ENCODE measurements at places on chromosomes 4 and X.

DNA sequence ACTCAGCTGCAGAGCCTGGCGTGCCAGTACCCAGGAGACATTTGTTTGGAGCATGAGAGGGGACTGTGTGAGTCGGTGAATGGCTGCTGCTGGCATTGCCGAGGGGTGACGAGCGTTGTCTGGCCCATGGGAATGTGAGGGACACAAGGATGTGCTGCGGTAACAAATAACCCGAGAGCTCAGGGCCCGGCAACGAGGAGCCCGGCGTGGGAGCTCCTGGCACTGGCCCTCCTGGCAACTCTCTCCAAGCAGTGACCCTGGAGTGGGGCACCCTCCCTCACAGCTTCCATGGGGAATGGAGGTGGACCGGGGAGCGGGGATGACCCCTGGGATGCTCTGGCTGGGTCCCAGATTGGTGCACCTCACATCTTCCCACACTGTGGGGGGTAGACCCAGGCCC, 44.0 kb upstream of the SORCS2 start:
- DNase-seq: no peak

DNA sequence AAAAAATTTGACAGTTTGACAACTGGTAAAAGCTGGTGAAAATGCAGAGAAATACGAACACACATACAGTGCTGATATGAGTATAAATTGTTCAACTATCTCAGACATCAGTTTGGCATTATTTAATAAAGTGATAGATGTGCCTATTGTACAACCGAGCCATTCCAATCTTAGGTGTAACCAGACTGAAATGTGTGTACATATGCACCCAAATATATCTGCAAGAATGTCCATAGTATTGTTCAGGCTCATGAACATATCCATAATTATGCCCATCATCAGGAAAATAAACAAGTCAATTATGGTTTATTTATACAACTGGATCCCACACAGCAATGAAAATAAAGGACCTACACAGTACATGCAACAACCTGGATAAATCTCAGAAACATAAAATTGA, 188.9 kb upstream of the DDX53 start:
- no peak for DNase-seq

GRCh38 chr4:52249581-52249980, 198.5 kb downstream of the SPATA18 start:
- no peak for DNase-seq

DNA sequence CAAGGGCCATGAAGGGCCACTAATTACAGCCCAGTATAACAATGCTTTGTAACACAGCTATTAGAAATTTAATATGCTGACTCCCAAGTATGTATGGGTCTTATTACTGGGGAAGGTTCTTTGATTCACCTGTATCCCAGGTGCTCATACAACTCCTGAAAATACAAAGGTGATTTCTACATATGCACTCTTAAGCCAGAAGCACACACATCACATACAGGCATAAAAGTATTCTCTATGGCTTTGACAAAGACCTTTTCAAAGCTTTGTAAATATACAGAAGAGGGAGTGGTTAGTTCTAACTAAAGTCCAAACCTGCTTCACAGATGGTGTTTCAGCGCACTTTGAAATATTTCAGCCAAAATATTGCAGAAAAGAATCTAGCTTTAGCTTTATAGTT, 191.5 kb downstream of the SNCA start:
- no peak for DNase-seq

- DNase-seq: no peak
These were observed 465.5 kb upstream of the CTSO start for GRCh38 chr4:156419080-156419685.

- DNase-seq: no peak
These were observed at the start of gene MGST2 for GRCh38 chr4:139665690-139666529. MGST2 (plus strand) TSS chr4:139665819; CDS start chr4:139666020, 201 bp downstream.

DNA sequence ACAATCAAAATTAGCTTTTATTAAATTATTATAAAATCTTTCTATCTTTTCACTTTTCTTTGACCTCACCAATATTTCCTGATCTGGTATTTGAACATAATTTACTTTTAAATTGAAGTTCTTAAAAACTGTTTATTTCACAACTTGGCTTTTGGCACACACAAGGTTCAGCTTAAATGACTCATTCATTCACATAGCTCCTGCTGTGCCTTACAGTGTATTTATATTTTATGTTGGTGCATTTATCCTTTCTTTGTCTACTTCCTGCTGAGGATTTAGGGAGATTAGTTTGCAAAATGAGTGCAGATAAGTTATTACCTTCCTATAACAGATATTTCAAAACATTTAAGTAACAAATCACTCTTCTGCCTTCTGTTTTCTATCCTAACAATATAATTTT, 430.6 kb downstream of the DTHD1 start:
- DNase-seq: no peak

GRCh38 chr4:153616006-153616555, 68.0 kb upstream of the TLR2 start:
- DNase-seq: no peak

- no peak for DNase-seq
These were observed 64.4 kb downstream of the ADGRG2 start for GRCh38 chrX:19057856-19058255.

- DNase-seq: no peak
These were observed 88.2 kb downstream of the SOWAHB start for GRCh38 chr4:76809594-76810305.

DNA sequence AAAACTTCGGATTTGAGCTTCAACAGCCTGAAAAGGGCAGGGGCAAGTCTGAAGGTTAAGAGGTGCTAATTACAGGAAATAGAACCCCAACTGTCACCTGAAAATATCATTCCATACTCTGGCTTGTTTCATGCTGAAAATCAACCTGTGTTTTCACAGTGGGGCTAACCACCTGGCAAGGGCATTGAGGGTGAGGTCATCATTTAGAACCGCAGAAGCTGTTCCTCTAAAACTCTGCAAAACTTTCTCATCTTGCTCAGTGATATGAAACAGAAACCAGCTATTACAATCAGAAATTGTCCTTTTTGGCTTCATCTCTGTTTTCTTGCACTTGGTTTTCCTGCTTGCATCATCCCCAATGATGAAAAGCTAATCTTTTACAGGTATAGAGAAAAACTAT, 247.6 kb downstream of the DCLK2 start:
- DNase-seq: no peak

DNA sequence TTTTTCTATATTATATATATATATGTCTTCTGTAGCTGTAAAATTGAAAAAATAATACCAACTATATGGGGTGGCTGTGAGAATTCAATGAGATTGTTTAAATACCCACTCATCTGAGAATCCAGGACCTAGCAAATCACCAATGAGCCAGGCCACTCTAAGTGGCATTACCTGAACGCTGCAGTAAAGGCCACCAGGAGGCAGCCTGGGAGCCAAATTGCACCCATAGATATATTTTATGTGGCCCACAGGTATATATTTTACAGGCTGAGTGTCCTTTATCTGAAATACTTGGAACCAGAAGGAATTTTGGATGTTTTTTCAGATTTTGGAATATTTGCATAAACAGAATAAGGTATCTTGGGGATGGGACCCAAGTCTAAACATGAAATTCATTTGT, 58.2 kb upstream of the C4orf50 start:
- DNase-seq: no peak

GRCh38 chr4:25451676-25452075, 74.6 kb downstream of the ANAPC4 start:
- no peak for DNase-seq

DNA sequence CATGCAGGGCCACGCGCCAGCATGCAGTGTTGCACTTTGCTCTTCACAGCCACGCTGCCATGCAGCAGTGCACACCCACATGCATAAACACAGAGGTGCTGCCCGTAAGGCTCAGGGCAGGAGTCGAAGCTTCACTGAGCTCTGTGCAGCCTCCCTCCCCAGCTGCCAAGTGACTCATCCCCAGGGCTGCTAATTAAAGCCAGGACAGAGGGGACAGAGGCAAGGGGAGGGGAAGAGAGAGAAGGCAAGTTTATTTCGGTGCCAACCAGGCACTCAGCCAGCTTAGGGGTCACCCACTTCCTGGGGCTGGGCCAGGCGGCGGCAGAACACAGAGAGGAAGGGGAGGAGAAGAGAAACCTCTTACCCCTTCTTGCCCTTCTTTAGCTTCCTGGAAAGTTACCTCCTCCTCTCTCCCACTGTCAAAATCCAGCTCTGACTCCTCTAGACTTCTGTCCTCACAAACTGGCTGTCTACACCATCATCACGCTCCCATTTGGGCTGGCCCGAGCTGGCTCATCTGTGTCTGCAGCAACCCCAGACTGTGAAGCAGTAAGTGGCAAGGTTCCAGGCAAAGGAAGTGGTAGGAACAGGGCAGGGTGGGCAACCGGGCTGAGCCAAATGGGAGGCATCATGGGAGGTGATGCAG, 6.2 kb upstream of the IQSEC2 start:
- DNase-seq: no peak

- no peak for DNase-seq
These were observed 1.2 kb upstream of the FSTL5 start for GRCh38 chr4:162164906-162165510.

DNA sequence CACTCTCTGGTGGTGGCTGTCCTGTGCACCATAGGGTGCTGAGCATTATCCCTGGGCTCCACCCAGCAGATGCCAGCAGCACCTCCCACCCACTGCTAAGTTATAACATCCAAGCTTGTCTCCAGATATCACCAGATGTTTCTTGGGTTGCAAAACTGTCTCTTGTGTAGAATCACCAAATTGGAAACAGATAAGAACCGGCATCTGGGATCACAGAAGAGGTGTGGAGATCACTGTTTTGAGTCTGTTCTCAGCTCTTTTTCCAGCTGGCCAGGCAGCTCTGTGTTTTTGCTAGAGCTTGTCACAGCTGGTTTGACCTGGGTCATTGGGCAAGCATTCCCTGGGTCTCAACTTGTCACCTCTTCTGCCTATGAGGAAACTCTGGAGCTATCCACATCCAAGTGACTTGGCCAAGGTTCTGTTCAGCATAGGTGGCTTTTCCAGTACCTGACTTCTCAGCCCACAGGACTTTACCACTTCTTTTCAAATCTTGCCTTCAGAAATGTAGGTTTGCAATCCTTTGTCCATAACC, 15.3 kb upstream of the PUDP start:
- DNase-seq: no peak
